ENCODE measurements at places on chromosomes 2 and 18.

GRCh38 chr2:160257743-160258491, 57.8 kb upstream of the ITGB6 start:
- H3K4me3 ChIP-seq: no peak overlapping the region
- no peaks in the 10 kb centered on the region for H3K36me3 ChIP-seq
- DNase-seq: no peak
- H3K4me1 ChIP-seq: no peaks in the 10 kb centered on the region
- H3K27me3 ChIP-seq: no peaks in the 10 kb centered on the region
- H3K27ac ChIP-seq: no peak overlapping the region

DNA sequence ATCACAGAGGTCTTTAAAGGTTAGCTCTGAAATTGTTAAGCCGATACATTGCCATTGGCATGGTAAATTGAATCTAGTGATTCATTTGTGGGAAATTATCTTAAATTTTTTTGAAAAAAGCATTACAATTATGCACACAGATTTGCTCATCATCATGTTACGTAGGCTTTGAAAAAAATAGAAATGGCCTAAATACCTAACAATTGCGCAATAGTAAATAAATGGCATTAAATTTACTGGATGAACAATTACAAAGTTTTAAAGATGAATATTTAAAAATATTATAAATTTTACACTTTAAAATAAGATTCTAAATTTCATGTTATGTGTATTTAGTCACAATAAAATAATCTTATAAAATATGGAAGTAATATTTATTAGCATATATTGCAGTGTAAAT, 171.3 kb downstream of the RPRM start:
- H3K4me1 ChIP-seq: no peaks in the 10 kb centered on the region
- H3K36me3 ChIP-seq: no peaks in the 10 kb centered on the region
- no peak overlapping the region for H3K4me3 ChIP-seq
- DNase-seq: no peak

DNA sequence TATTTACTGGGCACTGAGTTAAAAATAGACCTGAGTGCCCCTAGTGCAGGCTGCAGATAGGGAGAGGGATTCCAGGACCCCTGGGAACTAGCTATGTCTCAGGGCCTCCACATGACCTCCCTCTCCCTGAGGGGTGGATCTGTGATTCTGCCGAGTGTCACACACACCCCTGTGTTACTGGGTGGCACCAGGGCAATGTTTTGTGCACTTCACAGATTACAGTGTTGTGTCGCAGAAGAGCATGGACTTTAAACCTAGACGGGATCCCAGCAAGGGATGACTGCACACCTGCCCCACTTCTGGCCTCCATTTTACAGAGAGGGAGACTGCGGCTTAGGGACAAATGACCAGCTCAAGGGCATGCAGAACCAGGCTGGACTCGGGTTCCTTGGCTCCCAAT, 65.6 kb downstream of the ZFP36L2 start:
- no peaks in the 10 kb centered on the region for H3K27me3 ChIP-seq
- no peaks in the 10 kb centered on the region for H3K36me3 ChIP-seq
- H3K4me3 ChIP-seq: no peak overlapping the region

DNA sequence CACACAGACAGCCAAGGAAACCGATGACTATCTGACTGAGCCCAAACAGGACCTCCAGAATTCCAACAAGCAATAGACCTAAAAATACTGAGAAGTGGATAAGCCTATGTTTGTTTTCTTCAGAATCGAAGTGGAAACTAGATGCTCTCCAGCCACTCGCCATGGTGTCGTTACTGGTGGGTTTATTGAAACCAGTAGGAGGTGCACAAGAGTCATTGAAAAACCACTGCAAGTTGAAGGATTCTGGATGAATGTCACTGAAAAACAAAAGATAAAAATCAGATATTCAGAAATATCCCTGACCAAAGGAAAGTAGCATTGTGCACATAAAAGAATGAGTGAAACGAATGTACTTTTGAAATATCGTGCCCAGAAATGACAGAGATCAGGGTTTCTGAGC, 15.3 kb downstream of the TM4SF20 start:
- H3K4me1 ChIP-seq: no peaks in the 10 kb centered on the region
- no peaks in the 10 kb centered on the region for H3K36me3 ChIP-seq
- H3K27me3 ChIP-seq: no peaks in the 10 kb centered on the region
- no peak overlapping the region for H3K4me3 ChIP-seq
- H3K27ac ChIP-seq: no peak overlapping the region

- no peak overlapping the region for H3K27ac ChIP-seq
- no peak overlapping the region for H3K4me3 ChIP-seq
- H3K4me1 ChIP-seq: no peaks in the 10 kb centered on the region
- no peaks in the 10 kb centered on the region for H3K27me3 ChIP-seq
- DNase-seq: no peak
- H3K36me3 ChIP-seq: no peaks in the 10 kb centered on the region
Measured at GRCh38 chr2:121907928-121908327, 152.5 kb downstream of the TSN start.

Data from ovary (tissue), 10 donors.